K562 (cell line): ENCODE measurements at places on chromosomes 2 and 18. TPM values are rescaled to one million over a fixed set of nuclear protein-coding genes. Genes with fewer than 3 reads are reported as not detected.

CDK15 gene
- not detected in 2 replicates for total RNA-seq

IL36RN gene
- not detected in 2 replicates for total RNA-seq

ANKRD29 gene
- not detected in 2 replicates for total RNA-seq

TMEM200C gene
- total RNA-seq, result 0.04 TPM in 1 of 2 replicates, not detected in the other
